ENCODE measurements at places on chromosomes 2 and 18. TPM values are rescaled to one million over a fixed set of nuclear protein-coding genes. Genes with fewer than 3 reads are reported as not detected.

The TBR1 gene
- not detected for total RNA-seq

The SALL3 gene
- total RNA-seq, result not detected

The LHCGR gene
- not detected for total RNA-seq

The REEP1 gene
- 20.9 TPM for total RNA-seq

The SLC5A7 gene
- total RNA-seq, result not detected

Data from thoracic aorta (tissue), 2 donors.